ENCODE measurements at places on chromosomes 4 and X.

DNA sequence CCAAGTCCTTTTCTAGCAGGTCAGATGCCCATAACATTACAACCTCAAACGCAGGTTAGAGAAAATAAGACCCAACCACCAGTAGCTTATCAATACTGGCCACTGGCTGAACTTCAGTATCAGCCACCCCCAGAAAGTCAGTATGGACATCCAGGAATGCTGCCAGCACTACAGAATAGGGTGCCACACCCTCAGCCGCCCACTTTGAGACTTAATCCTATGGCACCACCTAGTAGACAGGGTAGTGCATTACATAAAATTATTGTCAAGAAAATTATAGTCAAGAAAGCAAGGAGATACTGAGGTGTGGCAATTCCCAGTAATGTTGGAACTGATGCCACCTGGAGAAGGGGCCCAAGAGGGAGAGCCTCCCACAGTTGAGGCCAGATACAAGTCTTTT is 19.9 kb upstream of the TRIM61 start:
- no peak for DNase-seq

DNA sequence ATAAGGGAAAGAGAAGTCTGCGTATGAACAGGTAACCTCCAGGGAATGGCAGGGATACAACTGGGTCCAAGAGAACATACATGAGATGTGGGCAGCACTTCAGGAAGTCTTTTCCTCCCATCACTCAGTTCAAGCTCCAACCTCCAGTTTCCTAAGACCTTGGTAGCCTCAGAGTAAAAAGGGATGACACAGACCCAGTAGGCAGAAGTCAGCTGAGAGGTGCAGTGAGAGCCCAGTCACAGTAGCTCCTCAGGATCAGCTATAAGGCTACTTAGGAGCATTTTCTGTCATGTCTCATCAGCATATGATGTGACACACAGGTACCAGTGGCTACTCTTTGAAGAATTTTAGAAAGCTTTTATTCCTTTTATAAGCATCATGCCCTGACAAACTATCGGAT is 12.5 kb upstream of the STS start:
- DNase-seq, result no peak

- no peak for DNase-seq
Measured at GRCh38 chr4:122821092-122821491, 5.5 kb upstream of the FGF2 start.

- no peak for DNase-seq
Measured at GRCh38 chrX:19810006-19810774, 77.2 kb downstream of the SH3KBP1 start.

- no peak for DNase-seq
Measured at GRCh38 chr4:7475207-7475606, 40.5 kb upstream of the PSAPL1 start.

- no peak for DNase-seq
Measured at GRCh38 chr4:140732780-140733179, 23.4 kb downstream of the TBC1D9 start.

DNA sequence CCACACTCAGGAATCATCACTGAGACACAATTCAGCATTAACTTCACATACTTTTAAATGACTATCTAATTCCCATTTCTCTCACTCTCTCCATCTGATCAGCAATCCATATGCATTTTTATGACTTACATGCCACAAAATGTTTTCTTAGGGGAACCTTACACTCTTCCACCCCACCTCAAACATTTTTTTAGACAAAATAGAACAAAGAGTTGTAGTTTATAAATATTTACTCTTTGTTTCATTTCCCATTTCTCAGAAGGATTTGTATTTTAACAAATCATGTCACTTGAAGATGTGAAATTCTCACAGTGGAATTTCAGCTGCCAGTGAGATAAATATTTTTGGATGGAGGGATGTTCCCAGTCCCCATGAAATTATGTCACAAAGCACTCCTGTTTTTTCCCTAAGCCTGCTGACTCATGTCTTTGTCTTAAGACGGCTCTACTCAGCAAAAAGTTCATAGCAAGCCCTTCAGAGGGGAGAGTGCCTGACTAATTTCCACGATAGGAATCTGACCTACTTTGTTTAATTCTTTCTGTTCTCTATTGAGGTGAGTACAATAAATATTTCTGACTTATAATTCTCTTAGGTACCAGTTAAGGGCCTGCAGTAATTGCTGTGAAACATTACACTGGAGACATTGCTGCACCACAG is 257.7 kb downstream of the THOC2 start:
- no peak for DNase-seq

GRCh38 chr4:151553874-151554273 is 144.9 kb downstream of the FHIP1A start:
- no peak for DNase-seq

- DNase-seq, result no peak
Measured at GRCh38 chr4:40630335-40631021, 814 bp upstream of the RBM47 start.

GRCh38 chr4:141705048-141705746 is 68.8 kb downstream of the IL15 start:
- no peak for DNase-seq

- no peak for DNase-seq
Measured at GRCh38 chr4:7978489-7978888, 38.8 kb upstream of the AFAP1 start.

DNA sequence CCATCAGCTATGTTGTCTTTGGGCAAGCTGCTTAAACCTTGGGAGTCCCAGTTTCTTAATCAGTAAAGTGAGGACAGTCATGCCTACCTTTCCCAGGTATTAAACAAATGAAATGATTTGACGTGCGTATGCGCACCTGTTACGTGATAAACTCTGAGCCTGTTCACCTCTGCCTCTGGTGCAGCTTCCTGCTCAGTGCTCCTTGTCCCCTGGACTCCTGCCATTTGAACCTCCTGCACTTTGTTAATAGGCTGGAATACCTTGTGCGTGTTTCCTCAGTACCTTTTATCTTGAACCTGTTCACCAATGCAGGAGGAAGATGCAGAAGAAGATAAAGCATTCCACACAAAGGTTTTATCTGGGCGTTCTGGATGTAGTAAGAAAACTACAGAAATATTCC is 211.9 kb downstream of the CEP135 start:
- no peak for DNase-seq

GRCh38 chrX:119698845-119699244 is 5.9 kb upstream of the SEPTIN6 start:
- DNase-seq, result no peak

DNA sequence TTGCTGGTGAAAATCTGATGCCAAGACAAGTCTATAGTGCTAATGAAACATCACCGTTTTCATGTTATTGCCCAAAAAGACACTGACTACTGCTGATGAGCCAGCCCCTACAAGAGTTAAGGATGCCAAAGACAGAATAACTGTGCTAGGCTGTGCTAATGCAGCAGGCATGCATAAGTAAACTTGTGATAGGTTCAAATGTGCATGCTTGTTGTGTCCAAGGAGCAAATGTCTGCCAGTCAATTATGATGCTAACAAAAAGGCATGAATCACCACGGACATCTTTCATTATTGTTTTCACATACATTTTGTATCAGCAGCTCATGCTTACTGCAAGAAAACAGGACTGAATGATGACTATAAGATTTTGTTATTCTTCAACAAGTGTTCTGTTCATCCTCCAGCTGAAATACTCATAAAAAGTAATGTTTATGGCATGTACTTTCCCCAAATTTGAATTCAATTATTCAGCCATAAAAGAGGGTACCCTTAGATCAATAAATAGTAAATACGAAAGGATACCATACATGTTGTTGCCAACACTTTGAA is 306.9 kb upstream of the ARSJ start:
- DNase-seq, result no peak

DNA sequence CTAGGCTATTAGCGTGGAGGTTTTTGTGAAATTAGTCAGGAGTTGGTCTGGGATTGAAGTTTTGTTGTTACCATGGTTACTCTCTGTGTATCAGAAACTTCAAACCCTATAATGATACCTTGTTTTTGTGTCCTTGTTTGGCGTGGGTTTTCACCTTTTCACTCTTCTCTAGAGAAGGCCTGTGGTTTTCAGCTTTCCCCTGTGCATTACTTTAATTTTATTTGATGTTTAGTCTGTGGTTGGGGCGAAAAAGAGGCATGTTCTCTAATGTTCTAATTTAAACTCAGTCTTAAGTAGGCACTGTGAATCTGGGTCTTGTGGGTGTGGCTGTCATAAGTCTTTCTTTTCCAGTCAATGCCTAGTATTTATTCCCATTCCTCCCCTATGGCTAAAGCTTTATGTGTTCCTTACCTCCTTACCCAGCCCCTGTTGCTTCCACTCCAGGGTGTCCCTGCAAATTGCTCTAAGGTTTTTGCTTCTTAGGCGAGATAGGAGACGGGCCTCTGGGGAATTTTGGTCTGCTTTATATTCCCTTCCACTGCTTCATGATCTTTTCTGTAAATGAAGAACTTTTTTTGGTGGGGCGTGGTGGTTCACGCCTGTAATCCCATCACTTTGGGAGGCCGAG is 326.3 kb upstream of the ZCCHC13 start:
- no peak for DNase-seq

Measured in cortex of kidney (tissue), 1 donor.